ENCODE measurements at places on chromosomes 2 and 18.

DNA sequence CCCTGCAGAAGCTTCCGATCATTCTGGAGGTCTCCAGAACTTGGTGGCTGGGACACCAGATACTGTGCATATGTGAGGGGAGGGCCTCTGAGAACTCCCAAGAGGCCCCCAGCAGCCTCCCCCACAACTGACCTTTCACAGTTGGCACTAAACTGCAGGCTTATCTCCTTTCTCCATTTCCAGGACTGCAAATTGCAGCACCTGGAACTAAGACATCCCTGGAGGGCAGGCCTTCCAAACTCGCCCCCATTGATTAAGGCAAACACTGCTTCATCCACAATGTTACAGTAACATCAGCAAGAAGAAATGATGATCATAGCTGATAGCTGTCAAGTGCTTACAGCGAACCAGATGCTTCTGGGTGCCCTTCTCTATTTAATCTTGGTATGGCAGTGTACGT, 67.9 kb downstream of the TGOLN2 start:
- no peak for DNase-seq

- no peak for DNase-seq
Measured at GRCh38 chr2:29448096-29448688, 333.0 kb downstream of the CLIP4 start.

- DNase-seq: no peak
Measured at GRCh38 chr2:233013027-233013461, at the start of gene NGEF. Gene NGEF, minus strand, starts transcription at chr2:233013256. Its CDS starts 38,366 bp downstream, at chr2:232974890.

DNA sequence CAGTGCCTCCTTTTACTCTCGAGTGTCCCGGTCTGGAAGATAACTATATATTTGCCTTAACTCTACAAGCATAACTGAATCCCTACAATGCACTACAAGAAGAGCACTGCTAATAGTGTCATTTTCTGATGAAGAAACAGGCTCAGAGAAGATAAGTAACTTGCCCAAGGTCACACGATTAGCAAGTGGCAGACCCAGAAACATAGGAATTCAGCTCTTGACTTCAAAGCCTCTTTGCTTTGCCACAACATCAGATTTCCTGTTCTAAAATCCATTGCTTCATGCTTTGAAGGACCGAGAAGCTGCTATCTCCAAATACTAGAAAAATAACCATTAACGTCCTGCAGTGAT, 65.6 kb downstream of the HS1BP3 start:
- DNase-seq: no peak

DNA sequence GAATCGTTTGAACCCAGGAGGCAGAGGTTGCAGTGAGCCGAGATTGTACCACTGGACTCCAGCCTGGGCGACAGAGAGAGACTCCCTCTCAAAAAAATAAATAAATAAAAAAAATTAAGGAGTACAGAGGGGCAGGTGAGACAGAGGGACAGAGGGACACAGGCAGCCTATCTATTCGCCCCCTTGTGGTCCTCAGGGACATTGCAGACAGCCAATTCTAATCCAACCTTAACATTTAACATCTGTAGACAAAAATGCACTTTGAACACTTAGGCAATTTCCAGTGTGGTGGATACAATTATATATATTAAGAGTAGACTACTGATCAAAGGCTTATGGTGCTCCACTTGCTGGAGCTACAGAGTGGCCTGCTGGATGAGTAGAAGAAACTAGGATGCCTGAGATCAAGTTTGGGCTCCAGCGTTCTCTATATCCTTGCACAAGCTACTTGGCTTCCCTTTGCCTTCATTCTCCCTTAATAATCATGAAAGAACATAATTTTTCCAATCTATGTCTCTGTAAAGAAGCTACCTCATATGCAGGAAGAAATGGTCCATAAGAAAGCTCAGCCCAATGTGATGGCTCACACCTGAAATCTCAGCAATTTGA, 8.2 kb upstream of the SMARCAL1 start:
- DNase-seq: peak; percentile 37

GRCh38 chr18:41917181-41917580, 37.9 kb upstream of the PIK3C3 start:
- no peak for DNase-seq

DNA sequence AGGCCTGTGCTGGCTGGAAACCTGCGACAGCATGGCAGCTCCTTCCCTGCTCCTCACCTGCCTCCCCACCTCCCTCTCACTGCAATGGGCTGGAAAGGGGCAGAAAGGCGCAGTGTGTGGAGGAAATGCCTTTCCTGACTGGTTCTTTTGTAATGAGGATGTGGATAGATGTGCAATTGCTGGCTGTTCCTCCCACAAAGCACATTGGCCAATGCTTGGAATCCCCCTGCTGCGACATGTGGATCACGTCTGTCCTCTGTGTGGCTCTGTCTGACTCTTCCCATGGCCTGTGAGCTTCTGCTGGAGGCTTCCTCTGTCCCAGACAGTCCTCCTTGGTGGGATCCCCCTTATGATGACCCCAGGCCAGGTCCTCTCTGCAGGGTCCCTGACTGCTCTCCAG, 172.5 kb downstream of the NCK2 start:
- no peak for DNase-seq

DNA sequence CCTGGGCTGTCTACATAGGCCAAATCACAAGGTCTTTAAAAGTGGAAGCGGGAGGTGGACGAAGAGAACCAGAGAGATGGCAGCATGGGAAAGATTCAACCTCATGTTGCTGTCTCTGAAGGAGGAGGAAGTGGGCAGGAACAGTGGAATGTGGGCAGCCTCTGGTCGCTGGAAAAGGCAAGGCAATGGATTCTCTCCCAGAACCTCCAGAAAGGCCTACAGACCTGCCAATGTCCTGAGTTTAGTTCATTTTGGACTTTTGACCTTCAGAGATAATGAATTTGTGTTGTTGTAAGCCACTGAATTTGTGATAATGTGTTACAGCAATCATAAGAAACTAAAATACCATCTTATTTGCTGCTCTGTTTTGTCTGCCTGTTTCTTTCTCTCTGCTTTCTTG, 122.5 kb downstream of the RNF152 start:
- DNase-seq: no peak

GRCh38 chr2:19654310-19655090, 247.3 kb downstream of the TTC32 start:
- no peak for DNase-seq

GRCh38 chr2:196798980-196799379, 503 bp downstream of the GTF3C3 start:
- no peak for DNase-seq

- no peak for DNase-seq
Measured at GRCh38 chr18:62919109-62919838, 203.9 kb downstream of the PHLPP1 start.

GRCh38 chr18:58378411-58379379, 250.2 kb downstream of the ALPK2 start:
- no peak for DNase-seq

DNA sequence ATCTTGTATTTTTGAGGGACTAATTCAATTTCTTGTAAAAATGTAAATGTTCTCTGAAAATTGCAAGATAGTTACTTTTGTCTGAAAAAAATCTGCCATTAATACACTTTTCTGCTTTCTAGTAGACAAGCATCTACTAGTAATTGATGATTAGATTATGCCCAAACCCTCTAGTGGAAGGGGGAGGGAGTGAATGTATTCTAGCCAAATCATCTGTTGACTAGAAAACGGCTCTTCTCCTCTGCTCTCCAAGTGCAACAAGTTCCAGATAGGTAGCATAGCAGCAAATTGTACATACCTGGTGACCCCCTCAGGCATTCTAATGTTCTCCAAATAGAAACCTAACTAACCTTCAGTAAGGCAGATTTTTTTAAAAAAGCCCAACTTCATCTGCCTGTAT, 58.6 kb downstream of the RELCH start:
- DNase-seq: no peak

GRCh38 chr2:176917-177316, 86.9 kb downstream of the SH3YL1 start:
- no peak for DNase-seq

DNA sequence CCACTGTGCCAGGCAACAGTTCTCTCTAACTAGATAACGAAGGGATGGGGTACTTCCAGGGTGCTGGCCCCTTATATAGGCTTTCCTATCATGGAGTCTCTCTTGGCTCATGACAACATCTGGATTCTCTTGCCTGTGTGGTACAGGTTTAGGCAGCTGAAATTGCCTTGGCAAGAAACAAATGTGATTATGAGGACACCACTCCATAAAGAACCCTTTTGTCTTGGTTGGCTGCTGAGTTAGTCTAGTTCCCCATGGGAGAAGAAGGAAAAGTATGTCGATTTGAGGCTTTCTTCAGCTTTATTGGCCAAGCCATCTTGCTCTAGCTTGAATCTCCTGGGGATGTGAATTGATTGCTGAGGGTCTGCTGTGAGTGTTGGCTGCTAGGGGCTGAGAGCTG, 76.3 kb upstream of the ZCCHC2 start:
- DNase-seq: no peak

DNA sequence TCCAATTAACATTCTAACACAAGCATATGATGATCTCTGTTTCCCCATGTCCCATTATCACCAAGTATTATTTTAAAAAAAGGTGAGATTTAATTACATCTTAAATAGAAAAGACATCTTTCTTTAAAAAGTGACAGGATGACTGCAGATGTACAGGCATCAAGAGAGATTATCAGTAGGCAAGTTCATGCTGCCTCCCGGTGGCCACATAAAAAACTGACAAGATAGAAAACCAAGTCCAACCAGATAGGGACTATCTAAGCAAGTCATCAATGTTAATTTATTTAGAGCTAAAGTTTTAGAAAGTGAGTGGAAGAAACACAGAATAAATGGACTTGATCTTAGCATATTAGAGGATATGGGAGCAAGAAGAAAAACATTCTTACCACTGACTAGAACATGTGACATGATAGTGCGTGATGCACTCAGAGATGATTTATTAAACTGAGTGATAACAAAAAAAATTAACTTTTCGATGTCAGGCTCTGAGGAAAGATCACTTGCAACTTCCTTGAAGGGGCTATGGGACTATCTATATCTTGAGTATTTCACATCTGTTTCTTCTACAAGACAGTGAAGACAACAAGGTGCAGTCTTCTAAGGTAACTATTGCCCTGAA, 5.4 kb upstream of the TDRD15 start:
- no peak for DNase-seq

GRCh38 chr2:989781-990467, 39.3 kb downstream of the SNTG2 start:
- DNase-seq: no peak

DNA sequence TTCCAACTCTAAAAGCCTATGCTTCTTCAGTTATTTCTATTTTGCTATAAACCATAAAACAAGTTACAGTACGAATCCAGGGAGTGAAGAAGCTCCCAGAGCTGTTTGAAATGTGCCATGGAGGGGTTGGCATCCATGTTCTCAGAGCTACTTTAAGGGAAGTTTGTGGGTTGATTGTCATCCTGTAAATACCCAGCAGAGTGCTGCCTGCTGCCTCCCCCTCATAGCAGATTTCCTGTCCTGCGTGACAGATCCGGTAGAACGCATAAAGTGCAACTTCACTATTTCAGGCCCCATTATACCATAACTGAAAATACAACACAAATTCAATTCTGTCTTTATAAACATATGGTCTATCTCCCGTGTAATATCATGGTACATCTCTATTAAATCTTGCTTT, 114.4 kb downstream of the CTNNA2 start:
- DNase-seq: no peak
